ENCODE measurements at places on chromosomes 3 and 15. TPM values are rescaled to one million over a fixed set of nuclear protein-coding genes. Genes with fewer than 3 reads are reported as not detected.

- no peak for DNase-seq
Observed at GRCh38 chr15:66747886-66748707, 46.1 kb downstream of the SMAD6 start.

- DNase-seq: no peak
Observed at GRCh38 chr3:30233913-30234646, 372.3 kb upstream of the TGFBR2 start.

- DNase-seq: no peak
Observed at GRCh38 chr3:134155446-134155845, 95.2 kb downstream of the RYK start.

The SOX2 gene
- 34.1 TPM for total RNA-seq

DNA sequence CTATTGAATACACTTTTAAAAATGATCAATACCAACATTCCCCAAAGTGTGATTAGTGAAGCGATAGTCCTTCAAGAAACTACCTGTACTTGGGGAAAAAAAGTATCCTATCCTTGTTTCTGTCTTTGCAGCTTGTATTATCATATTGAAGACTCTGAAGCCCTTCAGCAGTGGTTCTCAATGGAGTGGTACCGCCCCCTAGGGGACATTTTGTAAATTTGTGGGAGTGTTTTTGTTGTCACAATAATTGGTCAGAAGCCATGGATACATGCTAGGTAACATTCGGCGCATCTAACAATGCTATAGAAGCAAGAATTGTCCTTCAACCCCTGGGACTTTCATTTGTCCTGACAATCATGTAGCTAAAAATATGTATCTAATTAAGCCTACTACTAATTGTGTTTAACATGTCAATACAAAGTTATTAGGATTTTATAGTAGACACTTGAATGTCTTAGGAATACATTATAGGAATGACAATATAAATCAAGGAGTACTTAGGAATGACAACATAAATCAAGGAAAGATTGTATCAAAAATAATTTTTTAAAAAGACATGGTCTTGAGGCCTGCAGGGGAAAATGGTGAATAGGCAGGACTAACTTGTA lies 53.7 kb downstream of the NMD3 start:
- no peak for DNase-seq
